ENCODE measurements at places on chromosomes 5 and 9. TPM values are rescaled to one million over a fixed set of nuclear protein-coding genes. Genes with fewer than 3 reads are reported as not detected.

DNA sequence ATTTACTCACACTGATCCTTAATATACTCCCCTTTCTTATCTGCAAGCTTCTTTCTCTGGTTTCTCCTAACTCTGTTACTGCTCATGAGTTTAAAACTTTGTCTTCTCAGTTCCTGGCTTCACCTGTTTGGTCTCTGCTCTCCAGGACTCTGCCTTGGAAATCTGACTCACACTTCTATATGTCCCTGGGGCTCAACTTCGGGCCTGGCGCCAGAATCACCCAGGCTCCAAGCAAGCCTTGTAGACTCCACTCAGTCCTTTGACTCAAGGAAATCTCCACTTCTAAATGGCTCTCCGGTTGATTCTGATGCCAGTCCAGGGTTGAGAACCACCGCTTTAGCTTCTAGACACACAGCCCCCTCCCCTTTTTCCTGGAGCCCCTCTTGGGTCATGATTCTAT, 57.8 kb downstream of the TMC1 start:
- no peaks in the 10 kb centered on the region for H3K27me3 ChIP-seq
- H3K36me3 ChIP-seq, result no peaks in the 10 kb centered on the region
- no peak for DNase-seq
- peaks cover 6% of the 10 kb centered on the region for H3K4me1 ChIP-seq

- H3K27ac ChIP-seq, result no peak overlapping the region
- H3K4me3 ChIP-seq, result no peak overlapping the region
- H3K36me3 ChIP-seq, result no peaks in the 10 kb centered on the region
- peaks cover 23% of the 10 kb centered on the region for H3K4me1 ChIP-seq
These were observed 22.9 kb upstream of the NREP start for GRCh38 chr5:111779922-111780292.

- no peak for DNase-seq
- H3K36me3 ChIP-seq, result peaks cover 6% of the 10 kb centered on the region
- H3K27me3 ChIP-seq, result no peaks in the 10 kb centered on the region
- H3K27ac ChIP-seq, result no peak overlapping the region
These were observed 109.2 kb downstream of the DMXL1 start for GRCh38 chr5:119179857-119180641.

DNA sequence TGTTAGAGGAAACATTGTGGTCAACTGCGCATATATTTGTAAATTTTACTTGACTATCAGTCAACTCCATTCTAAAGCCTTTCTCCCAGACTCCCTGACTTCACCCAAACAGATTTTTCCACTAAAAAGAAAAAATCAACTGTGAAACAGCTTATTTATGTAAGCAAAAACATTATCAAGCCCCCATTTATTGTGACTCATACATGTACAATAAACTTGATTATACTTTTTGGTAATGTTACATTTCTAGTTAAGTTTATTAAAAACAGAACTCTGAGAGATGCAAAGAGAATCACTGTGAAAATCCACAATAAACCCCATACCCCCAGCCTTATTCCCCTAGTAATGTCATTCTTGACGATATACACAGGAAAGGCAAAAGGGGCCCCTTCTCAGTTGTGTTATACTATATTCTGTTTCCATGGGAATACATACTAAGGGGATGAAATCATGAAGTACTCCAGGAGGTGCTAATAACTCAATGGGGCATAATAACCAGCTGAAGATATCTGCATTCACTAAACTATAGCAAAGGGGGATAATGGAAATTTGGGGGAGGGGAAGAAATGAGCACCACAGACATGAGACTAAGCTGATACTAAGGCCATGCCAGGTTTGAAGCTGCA, 616.0 kb downstream of the ACTL7B start:
- peaks cover 8% of the 10 kb centered on the region for H3K4me1 ChIP-seq
- H3K4me3 ChIP-seq, result no peak overlapping the region
- no peaks in the 10 kb centered on the region for H3K36me3 ChIP-seq
- no peak overlapping the region for H3K27ac ChIP-seq
- DNase-seq, result no peak
- no peaks in the 10 kb centered on the region for H3K27me3 ChIP-seq

GRCh38 chr9:129575818-129576217, 45.1 kb downstream of the C9orf50 start:
- DNase-seq, result no peak
- peaks cover 6% of the 10 kb centered on the region for H3K36me3 ChIP-seq
- H3K27me3 ChIP-seq, result peaks cover 11% of the 10 kb centered on the region
- peaks cover 4% of the 10 kb centered on the region for H3K4me1 ChIP-seq
- peak overlapping the region; percentile 49 for H3K27ac ChIP-seq

HAND1 gene
- not detected for total RNA-seq

ISL1 gene
- total RNA-seq, result not detected

SNCB gene
- total RNA-seq, result 13.4 TPM

DNA sequence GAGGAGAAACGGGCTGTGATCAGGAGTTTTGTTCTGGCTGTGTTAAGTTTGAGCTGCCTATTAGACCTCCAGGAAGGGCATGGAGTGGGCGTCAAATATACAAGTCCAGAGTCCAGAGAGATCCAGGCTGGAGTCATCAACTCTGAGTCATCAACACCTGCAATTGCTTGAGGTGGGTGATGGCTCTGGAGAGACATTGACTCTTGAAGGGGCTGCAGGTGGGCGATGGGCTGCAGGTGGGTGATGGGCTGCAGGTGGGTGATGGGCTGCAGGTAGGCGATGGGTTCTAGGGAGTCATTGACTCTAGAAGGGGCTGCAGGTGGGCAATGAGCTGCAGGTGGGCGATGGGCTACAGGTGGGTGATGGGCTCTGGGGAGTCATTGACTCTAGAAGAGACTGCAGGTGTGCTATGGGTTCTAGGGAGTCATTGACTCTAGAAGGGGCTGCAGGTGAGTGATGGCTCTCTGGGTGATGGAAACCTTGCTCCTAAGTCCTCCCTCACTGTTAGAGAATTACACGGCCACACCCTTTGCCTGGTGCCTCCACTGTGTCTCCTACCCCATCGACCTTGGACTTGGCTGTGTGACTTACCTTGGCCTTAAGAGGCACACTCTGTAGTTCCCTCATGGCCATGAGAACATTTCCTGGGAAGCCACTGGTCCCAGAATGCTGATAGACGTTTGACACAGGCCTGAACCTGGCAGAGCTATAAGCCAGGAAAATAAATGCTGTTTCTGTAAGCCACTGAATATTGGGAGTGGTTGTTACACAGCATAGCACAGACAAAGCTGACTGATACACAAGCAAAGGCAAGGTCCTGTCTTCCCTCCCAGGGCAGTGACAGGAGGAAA, 10.4 kb upstream of the FIBCD1 start:
- no peak for DNase-seq
- no peak overlapping the region for H3K4me3 ChIP-seq
- H3K27me3 ChIP-seq, result peaks cover 24% of the 10 kb centered on the region

AFF4 gene
- 58.1 TPM for total RNA-seq

GRCh38 chr9:134930398-134930797, 12.7 kb upstream of the FCN1 start:
- no peak for DNase-seq
- H3K4me1 ChIP-seq, result no peaks in the 10 kb centered on the region
- no peaks in the 10 kb centered on the region for H3K36me3 ChIP-seq
- no peak overlapping the region for H3K27ac ChIP-seq
- no peaks in the 10 kb centered on the region for H3K27me3 ChIP-seq

DNA sequence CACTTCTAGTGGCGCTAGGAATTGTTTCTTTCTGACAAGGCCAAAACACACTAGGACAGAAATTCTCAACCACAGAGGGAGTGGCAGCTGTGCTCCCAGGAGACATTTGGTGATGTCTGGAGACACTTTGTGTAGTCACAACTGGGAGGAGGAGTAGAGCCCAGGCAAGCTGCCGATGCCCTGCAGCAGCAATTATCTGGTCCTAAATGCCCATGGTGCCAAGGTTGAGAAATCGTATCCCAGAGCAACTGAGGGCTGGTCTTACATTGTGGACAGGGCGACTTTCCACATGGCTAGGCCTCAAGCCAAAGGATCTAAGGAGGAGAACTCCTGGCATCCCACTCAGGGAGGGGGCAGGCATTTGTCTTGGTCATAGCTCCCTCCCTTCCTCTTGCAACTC, 259.9 kb downstream of the GADD45G start:
- H3K27ac ChIP-seq, result no peak overlapping the region
- no peak overlapping the region for H3K4me3 ChIP-seq
- H3K4me1 ChIP-seq, result 0 out of 2 replicates have a peak, but pooled peaks cover 8% of the 10 kb centered on the region
- no peaks in the 10 kb centered on the region for H3K36me3 ChIP-seq

GRCh38 chr5:160044967-160045366, 36.0 kb downstream of the TTC1 start:
- H3K27ac ChIP-seq, result no peak overlapping the region
- peaks cover 23% of the 10 kb centered on the region for H3K36me3 ChIP-seq
- H3K4me1 ChIP-seq, result peaks cover 48% of the 10 kb centered on the region
- DNase-seq, result no peak
- peak overlapping the region; percentile 54 for H3K4me3 ChIP-seq

TRMO gene
- total RNA-seq, result 3.9 TPM

DNA sequence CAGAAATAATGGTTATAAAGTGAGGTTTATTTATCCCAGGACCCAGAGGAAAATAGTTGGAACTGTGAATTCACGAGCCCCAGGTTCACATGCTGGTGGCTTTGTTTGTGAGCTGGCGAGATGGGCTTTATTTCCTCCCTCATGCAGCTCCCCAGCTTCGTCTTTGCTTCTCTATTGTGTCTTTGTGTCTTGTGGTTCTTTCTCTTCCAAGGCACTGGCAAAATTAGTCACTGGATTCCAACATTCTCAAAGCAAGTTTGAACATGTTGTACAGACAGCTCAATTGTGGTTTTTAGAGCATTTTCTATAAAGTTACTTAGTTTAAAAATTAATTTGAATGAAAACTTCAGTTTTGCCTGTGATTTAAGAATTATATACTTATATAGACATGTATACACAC, 7.2 kb downstream of the NDUFS6 start:
- no peak for DNase-seq
- H3K36me3 ChIP-seq, result peaks cover 78% of the 10 kb centered on the region
- H3K27ac ChIP-seq, result no peak overlapping the region
- H3K27me3 ChIP-seq, result no peaks in the 10 kb centered on the region

DNA sequence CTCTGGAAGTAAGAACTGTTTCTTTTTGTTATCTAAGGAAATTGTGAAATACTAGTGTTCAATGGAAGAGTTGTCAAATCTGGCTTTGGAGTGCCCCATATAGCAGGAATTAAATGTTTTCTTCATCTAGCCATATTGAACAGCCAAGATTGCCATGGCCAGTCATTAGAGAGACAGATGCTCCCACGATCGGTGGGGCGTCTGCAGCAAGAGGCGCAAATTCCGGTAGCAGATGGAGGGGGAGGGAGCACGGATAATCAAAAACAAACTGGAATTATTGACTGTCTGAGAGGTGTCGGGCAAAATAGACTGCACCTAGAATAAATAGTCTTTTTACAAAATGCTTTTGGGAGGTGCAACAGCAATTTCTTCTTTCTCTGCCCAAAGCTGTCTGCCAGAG, 139.1 kb upstream of the FSTL4 start:
- no peak for DNase-seq
- H3K36me3 ChIP-seq, result no peaks in the 10 kb centered on the region
- H3K27me3 ChIP-seq, result peaks cover 17% of the 10 kb centered on the region
- H3K4me3 ChIP-seq, result no peak overlapping the region
- H3K4me1 ChIP-seq, result no peaks in the 10 kb centered on the region

- no peak for DNase-seq
- H3K27me3 ChIP-seq, result no peaks in the 10 kb centered on the region
- no peak overlapping the region for H3K4me3 ChIP-seq
- H3K36me3 ChIP-seq, result peaks cover 14% of the 10 kb centered on the region
- H3K27ac ChIP-seq, result peak overlapping the region; percentile 11
- peaks cover 33% of the 10 kb centered on the region for H3K4me1 ChIP-seq
These were observed 52.5 kb upstream of the NCS1 start for GRCh38 chr9:130119519-130120298.

- no peaks in the 10 kb centered on the region for H3K27me3 ChIP-seq
- DNase-seq, result peak; percentile 30
- H3K27ac ChIP-seq, result peak overlapping the region; percentile 36
- H3K4me3 ChIP-seq, result 0 out of 2 replicates have a peak overlapping the region, but pooled peaks have one; percentile 3
- H3K4me1 ChIP-seq, result peaks cover 24% of the 10 kb centered on the region
These were observed 61.9 kb downstream of the GLIS3 start for GRCh38 chr9:4237748-4238511.

DNA sequence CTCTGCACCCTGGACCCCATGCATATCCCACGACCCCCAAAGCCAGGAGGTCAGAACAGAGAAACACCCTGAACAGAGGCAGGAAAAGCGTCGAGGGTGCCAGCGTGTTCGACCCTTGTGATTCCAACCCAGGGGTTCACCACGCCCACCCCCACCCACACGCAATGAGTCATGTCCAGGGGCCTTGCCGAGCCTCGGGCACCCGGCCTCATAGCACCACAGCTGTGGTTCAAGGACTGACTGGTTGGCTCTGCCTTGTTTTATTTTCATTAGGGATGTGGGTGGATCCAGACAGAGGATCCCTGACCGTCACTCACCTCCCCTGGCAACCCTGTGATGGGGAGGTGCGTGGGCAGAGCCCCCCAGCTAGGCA, 9.5 kb upstream of the QSOX2 start:
- no peaks in the 10 kb centered on the region for H3K36me3 ChIP-seq
- H3K27ac ChIP-seq, result no peak overlapping the region
- H3K4me1 ChIP-seq, result no peaks in the 10 kb centered on the region

GRCh38 chr9:13809401-13809800, 504.5 kb downstream of the NFIB start:
- H3K27me3 ChIP-seq, result no peaks in the 10 kb centered on the region
- H3K4me1 ChIP-seq, result no peaks in the 10 kb centered on the region
- H3K4me3 ChIP-seq, result no peak overlapping the region
- no peak for DNase-seq

ACOT12 gene
- total RNA-seq, result not detected

DNA sequence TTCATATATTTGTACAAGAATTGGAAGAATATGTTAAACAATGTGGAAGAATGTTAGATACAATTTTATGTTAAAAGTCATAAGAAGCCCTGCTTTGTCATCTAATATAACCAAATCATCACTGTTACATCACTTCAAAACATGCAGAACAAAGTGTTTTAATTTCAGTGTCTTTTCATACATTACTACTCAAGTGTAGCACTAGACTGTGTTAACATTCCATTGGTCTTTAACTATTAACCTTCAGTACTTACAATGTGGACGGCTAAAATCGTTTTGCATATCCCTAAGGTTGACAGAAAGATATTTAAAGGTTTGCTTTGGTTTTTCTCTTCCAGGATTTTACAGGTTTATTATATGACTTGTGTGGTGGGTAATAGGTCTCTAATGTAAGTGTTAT, 50.9 kb downstream of the VCAN start:
- DNase-seq, result no peak
- peak overlapping the region; percentile 12 for H3K27ac ChIP-seq
- no peaks in the 10 kb centered on the region for H3K27me3 ChIP-seq

DNA sequence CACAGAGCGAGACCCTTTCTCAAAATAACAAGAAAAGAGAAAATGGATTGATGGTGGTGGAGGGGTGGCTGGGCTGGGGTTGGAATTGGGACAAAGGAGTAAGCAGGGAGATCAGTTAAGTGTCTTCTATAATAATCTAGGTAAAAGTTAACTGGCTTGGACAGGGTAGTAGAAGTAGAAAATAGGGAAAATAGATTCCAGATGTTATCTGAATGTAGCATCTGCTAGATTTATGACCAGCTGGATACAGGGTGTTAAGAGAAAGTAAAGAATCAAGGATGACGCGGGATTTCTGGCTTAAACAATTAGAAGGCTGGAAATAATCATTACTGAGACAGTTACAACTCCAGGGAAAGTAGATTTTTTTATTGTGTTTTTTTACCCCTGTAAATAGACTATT, 13.0 kb downstream of the PPP6C start:
- no peaks in the 10 kb centered on the region for H3K27me3 ChIP-seq
- no peaks in the 10 kb centered on the region for H3K4me1 ChIP-seq
- no peaks in the 10 kb centered on the region for H3K36me3 ChIP-seq
- no peak overlapping the region for H3K27ac ChIP-seq
- H3K4me3 ChIP-seq, result no peak overlapping the region

PCDHGA9 gene
- 2.3 TPM for total RNA-seq

- no peak overlapping the region for H3K27ac ChIP-seq
- H3K4me3 ChIP-seq, result no peak overlapping the region
- no peaks in the 10 kb centered on the region for H3K27me3 ChIP-seq
- H3K36me3 ChIP-seq, result peaks cover 36% of the 10 kb centered on the region
- DNase-seq, result no peak
- 0 out of 2 replicates have a peak, but pooled peaks cover 3% of the 10 kb centered on the region for H3K4me1 ChIP-seq
These were observed 39.7 kb downstream of the RAPGEF6 start for GRCh38 chr5:131595088-131596033.

Measured in WTC11 (cell line).